ENCODE measurements at places on chromosomes 12 and 14.

GRCh38 chr12:64814432-64814831, 10.0 kb upstream of the TBC1D30 start:
- DNase-seq, result no peak

DNA sequence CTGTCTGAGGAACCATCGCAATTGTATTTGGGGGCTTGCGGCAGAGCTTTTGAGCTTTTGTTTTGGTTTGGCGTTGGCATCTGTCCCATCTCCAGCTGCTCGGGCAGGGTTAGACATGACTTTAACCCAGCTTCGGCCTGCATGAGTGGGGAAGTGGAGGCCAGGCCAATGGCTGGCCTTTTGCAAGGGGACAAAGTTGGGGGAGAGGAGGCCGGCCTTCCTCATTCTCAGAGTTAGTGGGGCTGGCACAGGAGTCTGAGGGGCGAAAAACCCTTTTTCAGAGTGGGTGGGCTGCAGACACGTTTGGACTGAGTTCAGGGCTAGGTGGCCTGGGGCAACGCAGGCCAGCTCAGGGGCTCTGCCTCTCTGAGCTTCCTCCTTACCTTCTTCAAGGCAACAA, 5.2 kb downstream of the KRT82 start:
- no peak for DNase-seq

DNA sequence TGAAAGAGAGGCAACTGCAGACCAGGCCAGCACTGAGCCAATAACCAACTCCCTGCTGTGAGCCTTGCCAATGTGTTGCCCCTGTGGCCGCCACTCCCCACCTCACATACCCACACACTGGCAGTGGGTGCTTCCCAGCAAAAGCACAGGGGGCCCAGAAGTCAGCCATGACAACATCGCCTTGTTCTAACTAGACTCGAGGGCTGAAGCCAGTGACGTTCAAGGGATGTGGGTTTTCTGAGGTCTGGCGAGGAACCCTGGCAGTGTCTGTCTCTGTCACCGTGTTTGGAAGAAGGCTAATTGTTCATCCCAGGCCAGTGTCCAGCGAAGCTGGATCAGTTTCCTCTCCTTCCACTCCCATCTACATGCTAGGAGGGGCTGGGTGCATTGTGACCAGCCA, 311.8 kb upstream of the AMIGO2 start:
- DNase-seq, result peak; percentile 52

- DNase-seq, result no peak
These were observed 66.1 kb downstream of the ELK3 start for GRCh38 chr12:96260231-96260630.

- no peak for DNase-seq
These were observed 6.3 kb downstream of the SLC7A8 start for GRCh38 chr14:23177181-23177580.

DNA sequence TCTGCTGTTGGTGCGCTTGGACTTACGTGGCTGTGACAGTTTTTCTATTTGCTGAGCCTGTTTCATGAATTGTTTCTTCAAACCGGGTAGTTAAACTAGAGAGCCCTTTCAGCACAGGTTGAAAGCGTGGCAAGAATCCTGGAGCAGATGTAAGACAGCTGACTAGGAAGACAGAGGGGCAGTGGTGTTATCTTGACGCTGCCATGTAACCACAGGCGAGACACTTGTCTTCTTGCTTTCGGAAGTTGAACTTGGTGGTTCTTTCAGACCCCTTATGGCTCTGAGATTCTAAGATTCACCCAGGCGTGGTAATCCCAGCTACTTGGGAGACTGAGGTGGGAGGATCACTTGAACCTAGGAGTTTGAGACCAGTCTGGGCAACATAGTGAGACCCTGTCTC, 4.3 kb downstream of the EMP1 start:
- no peak for DNase-seq

DNA sequence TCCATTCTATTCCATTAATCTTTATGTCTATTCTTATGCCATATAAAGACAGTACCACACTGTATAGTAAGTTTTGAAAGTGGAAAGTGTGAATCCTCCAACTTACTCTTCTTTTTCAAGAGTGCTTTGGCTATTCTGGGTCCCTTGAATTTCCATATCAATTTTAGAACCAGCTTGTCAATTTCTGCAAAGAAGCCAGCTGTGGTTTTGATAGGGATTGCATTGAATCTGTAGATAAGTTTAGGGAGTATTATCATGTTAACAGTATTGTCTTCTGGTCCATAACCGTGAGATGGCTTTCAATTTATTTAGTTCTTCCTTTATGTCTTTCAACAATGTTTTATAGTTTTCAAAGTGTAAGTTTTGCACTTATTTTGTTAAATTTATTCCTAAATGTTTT, 34.2 kb upstream of the GCH1 start:
- no peak for DNase-seq

DNA sequence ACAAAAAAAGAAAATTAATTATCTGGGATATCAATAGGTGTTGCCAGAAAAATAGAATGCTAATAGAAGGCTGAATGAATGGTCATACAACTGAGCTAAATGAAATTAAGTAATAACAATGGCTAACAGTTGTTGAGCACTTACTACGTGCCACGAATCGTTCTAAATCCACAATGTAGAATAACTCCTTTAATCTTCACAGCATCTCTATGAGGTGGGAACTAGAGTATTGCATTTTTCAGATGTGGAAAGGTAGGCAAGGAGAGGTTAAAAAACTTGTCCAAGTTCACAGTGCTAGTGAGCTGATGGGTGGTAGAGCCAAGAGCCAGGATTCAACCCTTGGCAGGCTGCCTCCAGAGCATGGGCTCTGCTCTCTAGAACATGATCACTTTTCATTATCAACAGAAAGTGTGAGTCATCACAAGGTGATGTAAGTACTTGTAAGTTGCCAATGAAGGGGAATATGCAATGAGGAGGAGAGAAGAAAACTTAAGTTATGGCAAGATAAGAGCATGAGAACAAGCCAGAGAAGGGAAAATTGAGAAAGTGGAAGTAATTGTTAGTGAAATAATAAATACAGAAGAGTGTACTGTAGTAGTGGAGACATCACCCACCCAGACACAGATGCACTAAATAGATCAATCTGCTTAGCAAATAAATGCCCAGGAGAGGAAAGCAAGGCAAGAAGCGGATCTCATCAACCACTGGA, 122.1 kb downstream of the PRKD1 start:
- DNase-seq, result no peak

Data from stimulated activated CD4-positive, alpha-beta T cell treated with anti-CD3 and anti-CD28 coated beads, TNF-alpha, amount 100 ng/mL, for 24 hours (primary cell).